ENCODE measurements at places on chromosomes 5 and 9.

GRCh38 chr9:74887041-74887980 is at the start of gene TRPM6:
TSS of gene TRPM6 (minus strand) at chr9:74887921. CDS start at chr9:74887856, 65 bp downstream.
- peak; percentile 38 for DNase-seq

DNA sequence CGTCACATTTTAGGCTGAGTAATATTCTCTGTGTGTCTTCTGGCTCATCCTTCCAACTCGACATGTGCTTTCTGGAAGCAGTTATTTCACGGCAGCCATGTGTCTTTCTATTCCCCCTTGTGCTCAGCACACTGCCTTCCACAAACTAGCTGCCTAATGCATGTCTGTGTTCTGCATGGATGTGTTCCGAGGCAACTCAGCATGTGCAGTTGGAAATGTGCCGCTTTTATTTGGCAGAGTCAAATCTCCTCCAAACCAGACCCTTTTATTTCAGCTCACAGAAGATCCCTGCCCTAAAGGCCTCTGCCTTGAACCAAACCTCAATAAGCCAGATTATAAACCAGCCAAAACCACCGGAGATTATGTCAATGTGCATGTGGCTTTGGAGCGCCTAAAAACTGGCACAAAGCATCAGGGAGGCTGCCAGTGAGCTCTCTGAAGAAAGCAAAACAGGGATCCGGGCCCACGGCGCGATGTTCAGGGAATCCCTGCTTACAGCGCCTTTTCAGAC is 360.2 kb downstream of the DEPDC1B start:
- DNase-seq: no peak

GRCh38 chr9:127778280-127779135 is at the start of gene SH2D3C:
TSS of gene SH2D3C (minus strand) at chr9:127778666. CDS start at chr9:127778627, 39 bp downstream.
- DNase-seq: peak; percentile 27

DNA sequence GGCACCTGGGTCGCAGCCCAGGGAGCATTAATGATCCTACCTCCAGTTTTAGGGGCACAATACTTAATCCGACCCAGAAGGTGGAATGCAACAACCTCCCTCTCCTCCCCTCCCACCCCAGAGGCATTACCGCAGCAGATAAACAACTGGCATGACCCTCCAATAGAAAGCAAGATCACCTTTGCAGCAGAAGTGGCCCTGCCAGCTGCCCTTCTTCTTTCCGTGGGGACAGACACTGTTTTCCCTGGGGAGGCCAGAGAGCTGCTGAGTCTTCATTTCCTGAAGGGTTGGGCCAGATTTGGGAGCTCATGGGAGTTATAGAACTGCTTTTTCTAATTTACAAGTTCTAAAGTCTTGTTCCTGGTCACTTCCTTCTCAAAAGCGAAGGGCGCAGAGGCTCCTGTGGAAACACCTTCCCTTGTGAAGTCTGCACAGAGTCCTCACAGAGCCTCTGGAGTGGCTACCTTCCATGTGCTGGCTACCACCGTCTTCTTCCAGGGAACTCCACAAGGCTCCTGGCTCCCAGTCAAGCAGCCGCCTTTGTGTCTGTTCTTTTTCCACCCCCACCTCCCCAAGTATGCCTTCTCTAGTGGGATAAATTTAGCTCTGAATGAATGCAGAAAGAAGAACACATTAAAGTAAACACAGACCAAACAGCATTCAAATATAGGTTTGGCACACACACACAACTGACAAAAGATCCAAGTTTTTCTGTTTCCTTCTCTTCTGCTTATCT is 8.0 kb upstream of the PALM2AKAP2 start:
- DNase-seq: no peak

- no peak for DNase-seq
These were observed 16.1 kb downstream of the IFNE start for GRCh38 chr9:21465859-21466518.

DNA sequence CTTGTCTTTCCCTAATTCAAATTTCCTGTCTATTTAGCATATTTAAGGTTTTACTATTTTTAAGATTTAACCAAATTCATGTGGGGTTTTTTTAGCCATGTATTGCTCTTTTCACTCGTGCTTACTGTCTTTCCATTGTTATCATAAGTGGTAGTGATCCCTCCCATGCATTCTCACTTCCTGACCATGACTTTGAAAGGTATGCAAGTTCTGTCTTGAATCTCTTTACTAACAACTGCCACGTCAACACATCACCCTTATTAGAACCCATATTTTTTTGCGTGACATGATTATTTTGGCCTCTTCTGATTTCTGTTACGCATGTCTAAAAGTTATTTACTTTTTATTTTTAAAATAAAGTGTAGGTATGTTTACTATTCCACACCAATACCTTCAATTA is 94.7 kb upstream of the CDH6 start:
- no peak for DNase-seq

DNA sequence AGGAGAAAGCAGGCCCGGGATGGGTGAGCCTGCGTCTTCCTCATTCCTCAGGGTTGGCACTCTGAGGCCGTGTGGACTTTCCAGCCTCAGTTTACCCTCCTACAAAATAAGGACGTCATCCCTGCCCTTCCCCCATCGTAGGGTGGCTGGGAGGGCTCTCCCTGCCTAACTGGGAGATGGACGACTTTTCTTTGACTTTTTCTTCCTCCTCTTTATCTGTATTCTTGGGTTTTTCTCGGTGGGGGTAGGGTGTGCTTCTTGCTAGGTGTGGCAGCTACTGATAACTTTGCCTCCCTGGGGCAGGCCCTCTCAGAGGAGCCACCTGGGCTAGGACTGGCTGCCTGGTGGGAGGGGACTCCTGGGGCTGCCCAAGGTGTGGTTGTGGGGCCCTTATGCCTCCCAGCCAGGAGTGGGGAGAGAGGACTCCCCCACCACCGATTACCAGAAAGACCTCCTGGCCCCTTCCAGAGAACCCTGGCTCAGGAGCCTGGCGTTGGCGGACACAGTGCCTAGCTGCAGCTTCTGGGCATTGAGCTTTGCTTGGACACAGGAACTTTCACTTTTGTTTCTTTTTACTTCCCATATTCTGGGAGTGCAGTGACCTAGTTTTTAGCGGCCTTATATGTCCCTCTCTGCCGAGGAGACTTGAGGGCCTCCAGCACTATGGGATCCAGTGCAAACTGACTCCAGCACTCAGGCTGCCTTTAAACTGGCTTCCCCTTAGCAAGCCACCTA is 6.1 kb downstream of the GLIPR2 start:
- DNase-seq: no peak

GRCh38 chr5:117833691-117834090 is 1154.7 kb downstream of the DTWD2 start:
- DNase-seq: no peak
